AG04449 (cell line): ENCODE measurements at places on chromosomes 5 and 9.

- no peak for DNase-seq
Measured at GRCh38 chr5:124865603-124866354, 119.3 kb upstream of the ZNF608 start.

DNA sequence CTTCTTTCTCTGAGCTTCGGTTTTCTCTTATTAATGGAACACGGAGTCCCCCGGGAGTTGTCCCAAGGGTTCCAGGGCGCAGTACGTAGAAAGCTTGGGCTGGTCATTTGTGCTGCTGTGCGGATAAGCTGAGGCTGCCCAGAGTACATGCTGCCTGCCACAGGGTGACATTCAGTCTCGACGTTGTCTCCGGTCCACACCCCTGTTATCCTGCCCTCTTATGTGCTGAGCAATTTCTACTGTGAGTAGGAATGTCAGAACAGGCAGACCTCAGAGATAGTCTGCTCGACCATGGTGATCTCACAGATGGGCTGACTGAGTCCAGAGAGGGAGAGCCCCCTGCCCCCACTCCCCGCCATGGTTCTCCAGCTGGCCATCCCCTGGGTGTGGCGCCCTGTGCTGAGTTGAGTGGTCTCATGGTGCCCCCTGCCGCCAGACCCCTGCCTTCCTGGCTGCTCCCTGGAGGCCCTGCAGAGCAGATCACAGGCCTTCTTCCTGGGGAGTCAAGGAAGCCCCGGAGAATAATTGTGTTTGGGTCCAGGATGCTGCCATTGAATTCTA is 124.0 kb downstream of the RGS3 start:
- DNase-seq = no peak

DNA sequence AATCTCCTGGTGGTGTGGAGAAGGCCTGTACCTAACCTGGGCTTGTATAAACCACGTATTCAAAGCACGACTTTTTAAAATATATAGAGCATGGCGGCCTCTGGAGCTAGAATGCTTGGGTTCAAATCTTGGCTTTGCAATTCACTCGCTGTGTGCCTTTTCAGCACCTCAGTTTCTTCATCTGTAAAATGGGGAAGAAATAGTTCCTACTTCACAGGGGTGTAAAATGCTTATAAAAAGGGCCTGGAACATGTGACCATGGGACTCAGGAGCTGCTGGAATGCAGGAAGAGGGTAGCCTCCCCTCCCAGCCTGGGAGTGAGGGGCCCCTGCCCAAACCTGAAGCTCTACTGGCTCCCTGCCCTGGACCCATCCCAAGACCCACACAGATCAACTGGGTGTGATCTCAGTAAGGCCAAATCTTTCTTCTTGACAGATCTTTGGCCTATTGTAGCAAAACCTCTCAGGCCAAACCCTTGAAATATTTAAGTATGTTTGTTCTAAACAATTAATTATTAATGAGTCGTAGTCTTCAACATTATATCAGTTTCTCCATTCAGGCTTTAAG is 269.0 kb downstream of the ZSWIM6 start:
- DNase-seq = no peak

DNA sequence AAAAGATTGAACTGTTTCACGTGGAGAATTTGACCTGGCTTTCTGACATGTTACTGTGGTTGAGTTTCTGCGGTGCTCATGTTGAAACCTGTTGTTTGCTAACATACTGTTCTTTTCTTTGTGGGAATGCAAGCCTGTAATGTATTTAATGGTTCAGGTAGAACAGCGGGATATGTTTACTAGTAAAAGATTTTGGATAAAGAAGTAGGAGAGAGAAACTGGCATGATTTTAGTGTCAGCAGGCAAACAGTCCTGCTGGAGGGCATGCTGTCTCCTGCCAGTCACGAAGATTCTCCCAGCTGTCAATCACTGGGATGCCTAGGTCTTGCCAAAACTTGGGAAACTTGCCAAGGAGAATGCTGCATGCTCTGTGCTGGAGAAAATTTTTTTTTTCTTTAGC is 263.5 kb downstream of the TAF11L14 start:
- no peak for DNase-seq

DNA sequence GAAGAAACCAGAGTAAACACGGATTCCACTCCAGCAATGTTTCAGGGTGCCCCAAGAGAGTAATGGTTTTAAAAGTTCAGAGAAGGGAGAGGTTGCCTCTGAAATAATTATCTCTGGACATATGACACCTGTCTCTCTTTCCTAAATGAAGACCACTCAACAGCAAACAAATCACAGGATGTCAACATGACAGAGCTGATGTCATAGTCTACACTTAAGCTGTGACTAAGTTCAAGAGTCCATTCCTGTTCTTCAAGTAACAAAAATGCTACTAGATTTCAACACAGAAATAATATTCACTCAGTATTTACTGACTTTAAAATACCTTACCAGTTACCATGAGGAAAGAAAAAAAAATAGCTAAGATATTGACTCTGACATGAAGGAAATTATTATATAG is 44.7 kb upstream of the SLC30A5 start:
- no peak for DNase-seq

GRCh38 chr5:1315018-1315708 is 20.3 kb upstream of the TERT start:
- no peak for DNase-seq

DNA sequence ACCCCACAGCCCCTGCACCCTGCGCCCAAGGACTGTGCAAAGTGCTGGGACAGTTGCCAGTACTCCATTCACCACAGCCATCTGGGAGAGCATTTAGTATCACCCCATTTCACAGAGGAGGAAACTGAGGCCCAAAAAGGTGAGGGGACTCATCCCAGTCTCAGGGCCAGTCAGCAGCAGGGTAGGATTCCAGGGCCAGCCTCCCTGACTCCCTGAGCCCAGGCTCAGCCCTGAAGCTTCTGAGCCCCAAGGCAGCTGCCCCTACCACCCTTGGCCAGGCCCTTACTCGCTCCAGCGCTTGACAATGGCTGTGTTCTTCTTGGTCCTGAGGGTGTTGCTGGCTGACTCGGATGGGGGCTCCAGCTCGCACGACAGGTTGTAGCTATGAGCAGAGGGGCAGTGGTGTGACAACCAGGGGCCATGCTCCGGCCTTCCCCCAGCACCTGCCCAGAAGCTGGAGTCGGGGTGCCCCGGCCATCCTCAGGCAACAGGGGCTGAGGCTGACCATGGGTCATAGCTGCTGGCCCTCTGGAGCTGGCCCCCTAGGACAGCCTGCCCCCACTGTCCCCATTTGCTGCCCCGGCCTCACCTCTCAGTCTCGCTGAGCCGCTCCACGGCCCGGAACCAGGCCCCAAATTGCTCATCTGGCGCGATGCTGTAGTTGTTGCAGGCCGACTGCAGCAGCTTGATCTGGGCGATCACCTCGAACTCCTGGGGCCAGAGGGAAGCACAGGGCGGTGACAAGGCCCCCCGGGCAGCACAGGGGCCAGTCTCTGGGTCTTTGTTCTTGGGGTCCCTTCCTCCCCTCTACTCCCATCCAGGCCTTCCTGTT is 18.6 kb downstream of the RALGDS start:
- no peak for DNase-seq

DNA sequence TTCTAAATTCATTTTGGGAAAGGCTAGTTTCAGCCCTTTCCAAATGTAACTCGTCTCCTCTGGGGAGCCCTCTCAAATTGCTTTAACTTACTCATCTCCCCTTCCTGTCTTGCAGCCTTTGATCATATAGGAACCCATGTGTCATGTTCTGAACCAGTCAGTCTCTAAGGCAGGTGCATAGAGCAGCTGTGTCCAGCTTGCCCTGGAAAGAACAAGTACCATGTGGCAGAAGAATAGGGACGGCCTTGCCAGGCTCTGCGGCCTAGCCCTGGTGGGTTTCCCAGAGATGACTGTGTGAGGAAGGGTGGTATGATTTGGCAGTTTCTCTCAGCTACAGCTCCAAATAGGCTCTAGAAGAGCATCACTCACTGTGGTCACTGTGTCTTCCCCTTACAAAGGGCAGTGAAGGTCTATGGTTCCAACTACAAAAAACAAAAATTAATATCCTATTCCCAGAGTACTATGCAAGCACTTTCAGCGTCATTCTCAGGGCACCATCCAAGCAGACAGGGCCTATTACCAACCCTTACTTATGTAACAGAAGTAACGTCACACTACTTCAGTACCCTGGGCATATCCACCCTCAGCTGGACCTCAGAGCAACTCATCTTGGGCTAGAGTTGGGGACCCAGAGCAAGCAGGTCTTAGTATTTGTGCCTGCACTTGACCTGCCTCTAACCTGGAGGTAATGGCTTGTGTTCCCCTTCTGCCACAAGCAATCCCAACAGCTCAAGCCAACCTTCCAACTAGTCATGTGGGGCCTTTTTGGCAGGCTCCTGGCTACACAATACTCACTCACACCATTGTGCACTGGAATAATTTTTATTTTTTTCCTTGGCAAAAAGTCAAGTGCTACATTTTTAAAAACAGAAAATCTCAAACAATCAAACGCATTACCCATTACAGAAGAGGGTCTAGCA is 37.2 kb upstream of the UBAP2 start:
- DNase-seq = no peak

- DNase-seq = peak; percentile 53
Measured at GRCh38 chr5:133245191-133246052, 193.6 kb downstream of the HSPA4 start.

GRCh38 chr5:10376544-10376943 is 23.0 kb downstream of the MARCHF6 start:
- no peak for DNase-seq

DNA sequence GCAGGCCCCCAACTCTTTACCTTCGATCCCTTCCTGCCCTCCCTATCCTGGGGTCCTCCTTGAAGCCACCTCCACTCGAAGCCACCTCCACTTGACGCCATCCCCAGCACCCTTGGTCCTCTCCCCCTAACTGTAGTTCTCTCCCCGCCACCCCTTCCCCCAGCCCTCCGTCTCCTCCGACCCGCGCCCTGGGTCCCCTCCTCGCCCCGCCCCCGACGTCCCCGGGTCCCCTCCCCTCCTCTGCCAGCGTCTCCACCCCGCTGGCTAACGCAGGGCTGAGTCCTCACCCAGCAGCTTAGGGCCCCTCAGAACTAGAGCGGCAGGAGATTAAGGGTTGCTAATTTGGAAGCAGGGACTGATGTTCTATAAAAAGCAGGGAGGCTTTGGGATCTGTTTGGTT is 30.6 kb upstream of the ANKRD33B start:
- no peak for DNase-seq

DNA sequence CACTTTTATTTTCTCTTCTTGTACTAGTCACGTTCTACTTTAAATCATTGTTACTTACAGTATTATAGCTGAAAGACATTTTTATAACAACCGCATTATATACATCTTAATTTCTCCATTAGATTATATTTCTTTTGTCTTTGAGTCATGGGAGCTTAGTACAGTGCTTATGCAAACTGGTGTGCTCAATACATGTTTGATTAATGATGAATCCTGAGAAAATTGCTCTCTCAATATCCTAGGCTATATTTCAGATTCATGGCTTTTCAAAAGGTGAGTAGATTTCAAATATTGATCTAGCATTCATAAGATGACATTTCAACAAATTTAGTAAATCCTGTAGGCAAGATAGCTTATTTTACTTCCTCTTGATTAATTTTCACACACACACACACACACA is 102.2 kb upstream of the FST start:
- no peak for DNase-seq

- no peak for DNase-seq
Measured at GRCh38 chr5:50947906-50948683, 281.7 kb downstream of the PARP8 start.

DNA sequence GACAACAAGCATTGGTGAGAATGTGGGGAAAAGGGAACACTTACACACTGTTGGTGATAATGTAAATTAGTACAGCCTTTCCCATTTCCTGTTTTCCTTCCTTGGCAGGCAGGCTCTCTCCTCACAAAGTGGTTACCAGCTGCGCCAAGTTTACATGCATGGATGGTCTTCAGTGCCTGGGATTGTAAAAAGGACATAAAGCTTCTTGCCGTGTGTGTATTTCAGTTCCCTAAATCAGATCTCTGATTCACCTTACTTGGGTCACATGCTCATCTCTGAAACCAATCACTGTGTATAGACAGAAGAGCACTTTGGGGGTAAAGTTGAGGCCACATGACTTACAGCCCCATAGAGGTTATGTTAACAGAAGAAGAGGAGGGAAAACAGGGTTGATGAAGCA is 92.8 kb downstream of the CAVIN4 start:
- no peak for DNase-seq

DNA sequence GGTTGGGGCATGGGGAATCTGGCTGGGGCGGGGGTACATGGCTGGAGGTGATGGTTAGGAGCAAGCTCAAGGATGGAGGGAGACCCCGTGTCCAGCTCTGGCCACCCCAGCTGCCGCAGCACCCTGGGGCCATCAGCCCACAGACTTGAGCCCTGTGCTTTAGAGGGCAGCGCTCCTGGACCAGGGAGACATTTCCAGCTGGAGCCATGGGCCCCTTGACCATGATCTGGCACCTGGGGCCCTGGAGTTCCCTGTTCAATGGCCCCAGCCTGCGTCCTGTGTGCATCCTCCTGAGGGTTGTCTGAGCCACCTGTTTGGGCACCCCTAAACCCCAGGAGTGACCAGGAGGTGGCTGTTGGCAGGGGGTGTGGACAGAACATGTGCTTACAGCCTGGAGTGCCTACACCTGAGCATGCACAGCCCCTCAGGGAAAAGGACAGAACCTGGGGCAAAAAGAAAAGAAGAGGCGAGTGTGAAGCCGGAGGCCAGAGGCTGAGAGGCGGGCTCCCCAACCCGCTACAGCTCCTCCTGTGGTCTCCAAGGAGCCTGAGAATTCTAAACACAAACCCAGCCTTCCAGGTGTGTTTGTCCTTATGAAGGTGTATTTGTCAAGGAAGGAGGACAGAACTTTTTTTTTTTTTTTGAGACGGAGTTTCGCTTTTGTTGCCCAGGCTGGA is 126.7 kb downstream of the C9orf50 start:
- no peak for DNase-seq

GRCh38 chr9:134559013-134559412 is 82.6 kb upstream of the COL5A1 start:
- no peak for DNase-seq

DNA sequence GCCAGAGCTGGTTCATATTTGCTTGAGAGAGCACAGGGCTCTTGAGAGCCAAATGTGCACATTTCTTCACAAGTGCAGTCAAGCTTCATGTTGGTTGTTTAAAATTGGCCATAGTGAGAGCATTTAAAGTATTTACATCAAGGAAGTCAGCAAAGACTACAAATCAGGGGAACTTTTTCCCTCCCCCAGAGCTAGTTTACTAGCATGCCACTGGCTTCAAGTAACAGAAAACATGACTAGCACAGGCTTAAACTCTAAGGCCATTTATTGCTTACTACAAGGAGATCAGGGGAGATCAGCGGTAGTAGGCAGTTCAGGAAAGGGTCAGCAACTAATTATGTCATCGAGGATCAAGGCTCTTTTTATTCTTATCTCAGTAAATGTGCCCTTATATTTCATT is 11.0 kb upstream of the CCDC171 start:
- no peak for DNase-seq

DNA sequence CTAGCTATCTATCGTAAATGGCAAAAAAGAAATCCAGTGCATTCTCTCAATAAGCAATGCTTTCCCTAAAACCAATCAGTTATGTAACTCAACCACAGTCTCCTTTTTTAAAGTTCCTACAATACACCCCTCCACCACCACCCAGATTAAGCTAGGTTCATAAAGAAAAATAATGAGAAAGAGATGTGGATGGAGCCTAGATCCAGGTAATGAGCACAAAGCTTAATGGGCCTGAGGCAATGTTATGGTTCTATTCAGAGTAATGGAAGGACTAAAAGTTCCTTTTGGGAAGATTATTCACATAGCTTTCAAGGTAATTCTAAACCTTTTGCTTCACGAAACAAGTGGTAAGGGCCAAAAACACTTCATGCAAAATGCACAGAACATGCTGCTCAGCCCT is 113.5 kb downstream of the MPDZ start:
- DNase-seq = no peak

- DNase-seq = no peak
Measured at GRCh38 chr5:107455111-107455544, 215.6 kb downstream of the EFNA5 start.
